ENCODE measurements at places on chromosomes 5 and 9.
A peak's percentile ranks its signal among the peaks of the same experiment; 100 is the strongest.

GRCh38 chr9:2802494-2802921 is 41.4 kb downstream of the PUM3 start:
- DNase-seq, result no peak

GRCh38 chr5:178468196-178468685 is 122.0 kb downstream of the COL23A1 start:
- DNase-seq, result no peak

- DNase-seq, result no peak
Observed at GRCh38 chr5:154841273-154841661, 9.1 kb downstream of the FAXDC2 start.

DNA sequence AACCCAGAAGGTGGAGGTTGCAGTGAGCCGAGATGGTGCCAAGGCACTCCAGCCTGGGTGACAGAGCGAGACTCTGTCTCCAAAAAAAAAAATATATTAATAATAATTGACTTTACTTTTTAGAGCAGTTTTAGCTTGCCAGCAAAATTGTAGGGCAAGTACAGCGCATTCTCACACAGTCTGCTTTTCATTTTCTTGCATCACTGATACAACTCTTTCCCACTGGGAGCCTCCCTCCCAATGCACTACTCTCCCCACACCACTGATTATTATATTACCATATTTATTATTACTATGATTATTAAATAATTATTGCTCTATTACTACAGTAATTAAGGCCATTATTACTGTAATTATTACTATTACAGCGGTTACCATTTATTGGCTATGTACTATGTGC is 212.8 kb downstream of the GNA14 start:
- no peak for DNase-seq

DNA sequence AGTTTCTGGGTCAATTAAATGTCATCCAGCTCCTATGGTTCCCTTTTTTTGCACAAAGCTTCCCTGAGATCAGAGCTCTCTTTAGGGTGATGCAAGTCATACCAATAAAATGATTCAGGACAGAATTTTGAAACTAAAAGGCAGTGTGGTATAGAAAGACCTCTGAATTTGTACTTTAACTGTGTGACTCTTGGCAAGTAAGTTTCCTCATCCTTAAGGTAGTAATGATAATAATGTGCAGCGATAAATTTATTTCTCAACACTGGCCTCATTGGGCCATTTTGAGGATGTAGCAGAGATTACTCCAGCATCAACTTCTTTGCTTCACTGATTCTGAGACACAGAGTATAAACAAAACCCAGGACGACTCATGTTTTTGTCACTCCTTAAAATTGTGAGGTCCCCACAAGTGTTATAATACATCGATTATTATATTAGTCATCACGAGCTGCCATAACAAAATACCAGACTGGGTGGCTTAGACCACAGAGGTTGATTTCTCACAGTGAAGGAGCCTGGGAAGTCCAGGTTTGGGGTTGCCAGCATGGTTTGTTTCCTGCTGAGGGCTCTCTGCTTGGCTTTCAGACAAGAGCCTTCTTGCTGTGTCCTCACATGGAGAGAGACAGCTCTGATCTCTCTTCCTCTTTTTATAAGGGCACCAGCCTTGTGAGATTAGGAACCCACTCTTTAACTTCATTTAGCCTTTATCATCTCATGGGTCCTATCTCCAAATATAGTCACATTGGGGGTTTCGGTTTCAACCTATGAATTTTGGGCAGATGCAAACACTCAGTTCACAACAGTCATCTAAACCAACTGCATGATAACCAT is 293.0 kb downstream of the ZNF608 start:
- DNase-seq, result peak; percentile 31

DNA sequence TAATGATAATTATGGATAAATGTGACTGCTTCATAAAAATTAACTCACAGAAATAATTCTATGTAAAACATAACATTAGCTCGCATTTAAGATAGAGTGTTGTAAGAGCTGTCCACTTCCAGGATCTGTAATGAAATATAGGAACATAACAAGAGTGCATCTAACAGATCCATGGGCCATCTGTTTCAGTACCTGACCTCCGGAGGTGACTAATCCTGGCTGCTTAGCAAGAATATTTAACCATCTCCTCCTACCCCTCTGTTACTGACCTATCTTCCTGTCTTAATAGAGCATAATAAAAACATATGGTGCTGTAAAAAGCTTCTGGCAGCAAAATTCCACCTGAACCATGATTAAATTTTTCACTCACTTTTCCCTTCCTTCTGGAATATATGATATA is 7.1 kb downstream of the PLCXD3 start:
- no peak for DNase-seq

GRCh38 chr9:91991721-91992341 is 41.8 kb upstream of the ROR2 start:
- no peak for DNase-seq

DNA sequence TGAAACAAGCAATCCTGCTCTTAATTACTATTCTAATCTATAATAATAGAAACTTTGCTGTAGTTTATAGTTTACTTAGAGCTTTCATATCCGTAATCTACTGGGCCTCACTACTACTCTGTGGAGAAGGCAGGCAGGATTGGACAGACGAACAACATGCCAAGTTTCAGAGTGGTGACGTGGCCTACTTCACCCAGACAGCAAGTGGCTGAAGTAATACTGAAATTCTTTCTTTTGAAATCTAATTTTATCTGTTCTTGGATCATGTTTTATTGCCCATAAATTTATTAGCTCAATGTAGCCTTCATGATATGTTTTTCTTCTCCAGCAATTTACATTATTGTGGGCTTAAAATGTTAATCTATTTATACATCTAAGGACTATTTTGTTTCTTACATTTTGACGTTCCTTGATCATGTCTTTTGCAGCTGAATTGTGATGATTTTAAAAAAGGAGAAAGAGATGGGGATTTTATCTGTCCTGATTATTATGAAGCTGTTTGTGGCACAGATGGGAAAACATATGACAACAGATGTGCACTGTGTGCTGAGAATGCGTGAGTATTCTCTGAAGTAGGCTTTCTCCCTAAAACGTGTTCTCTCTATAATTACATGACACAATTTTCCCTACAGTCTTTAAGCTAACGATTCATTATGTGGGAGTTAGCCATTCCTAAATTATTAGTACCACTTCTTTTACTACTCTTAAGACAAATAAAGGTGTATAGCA is 22.4 kb downstream of the SPINK5 start:
- DNase-seq, result no peak
